ENCODE measurements at places on chromosomes 11 and 22.

GRCh38 chr11:88249706-88250105 is 74.5 kb upstream of the RAB38 start:
- DNase-seq = no peak

GRCh38 chr11:114264381-114264780 is 31.8 kb upstream of the NNMT start:
- DNase-seq = no peak

DNA sequence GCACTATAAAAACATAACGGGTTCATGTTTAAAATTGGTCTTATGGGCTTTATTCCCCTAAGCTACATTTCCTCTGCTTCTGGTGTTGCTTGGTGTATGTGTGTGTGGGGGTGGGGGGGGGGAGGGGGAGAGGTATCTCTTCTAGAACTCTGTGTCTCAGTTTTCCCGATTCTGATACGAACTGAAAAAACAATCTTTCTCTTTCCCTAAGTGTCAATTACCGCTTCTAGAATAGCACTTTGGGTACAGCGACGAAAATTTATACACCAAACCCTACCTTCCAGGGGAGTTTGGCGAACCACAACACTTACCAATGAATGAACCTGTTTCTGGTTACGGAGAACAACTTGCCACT is 636 bp downstream of the NUP160 start:
- no peak for DNase-seq

GRCh38 chr11:103545551-103545950 is 436.3 kb downstream of the DYNC2H1 start:
- no peak for DNase-seq

DNA sequence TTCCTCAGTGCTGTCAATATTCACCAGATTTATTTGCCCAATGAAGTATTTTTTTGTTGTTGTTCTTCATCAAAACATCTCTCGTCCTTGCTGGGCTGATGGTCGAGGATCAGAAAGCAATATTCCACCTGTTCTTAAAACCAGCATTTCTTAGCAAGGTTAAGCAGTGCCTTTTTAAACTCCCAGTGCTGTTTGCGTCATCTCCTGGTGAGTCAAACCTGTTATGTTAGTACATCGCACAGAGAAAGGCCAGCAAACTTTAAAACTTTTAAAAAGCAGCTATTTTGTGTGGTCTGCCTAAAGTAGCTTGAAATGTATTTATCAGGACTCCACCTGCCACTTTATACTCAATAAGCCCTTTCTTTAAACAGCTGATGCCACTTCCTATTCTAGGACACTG is 802.0 kb downstream of the KCNA4 start:
- no peak for DNase-seq

GRCh38 chr11:110272919-110273318 is 23.5 kb downstream of the RDX start:
- DNase-seq = no peak

GRCh38 chr11:15878756-15879155 is 477.6 kb downstream of the SOX6 start:
- no peak for DNase-seq

DNA sequence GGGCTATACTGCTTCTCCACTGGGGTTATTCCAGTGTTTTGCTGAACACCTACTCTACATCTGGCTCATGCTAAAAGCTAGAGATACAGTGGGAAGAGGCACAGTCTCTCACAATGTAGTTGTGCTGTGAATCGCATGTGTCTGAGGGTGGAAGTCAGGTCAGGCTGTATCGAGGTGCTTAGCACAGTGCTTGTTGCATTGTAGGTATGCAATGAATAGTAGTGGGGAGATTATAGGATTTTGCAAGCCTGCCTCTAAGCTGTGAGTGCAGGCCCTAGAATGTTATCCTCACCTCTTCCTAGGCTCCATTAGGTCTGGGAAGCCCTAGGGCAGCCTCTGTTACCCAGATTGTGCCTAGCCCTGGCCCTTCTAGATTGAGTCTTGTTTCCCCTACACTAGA is 37.4 kb downstream of the MYO18B start:
- no peak for DNase-seq

DNA sequence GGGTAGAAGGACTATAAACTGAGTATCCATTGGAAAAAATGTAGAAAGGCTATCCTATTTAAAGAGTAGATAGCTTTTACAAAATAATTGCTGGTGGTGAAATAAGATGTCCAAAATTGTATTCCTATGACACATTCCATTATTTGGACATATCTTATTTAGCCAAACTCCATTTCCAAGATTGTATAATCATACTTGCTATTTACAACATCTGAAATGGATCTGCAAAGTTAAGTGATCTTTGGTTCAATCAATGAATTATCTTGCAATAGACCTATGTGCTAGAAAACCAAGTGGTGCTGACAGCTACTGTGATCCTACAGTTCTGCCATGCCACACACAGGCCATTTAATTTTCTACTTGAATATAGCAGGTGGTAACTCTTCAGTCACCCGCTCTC is 11.0 kb upstream of the BLID start:
- DNase-seq = no peak

GRCh38 chr11:19892876-19893275 is 180.2 kb downstream of the NAV2 start:
- peak; percentile 35 for DNase-seq

- DNase-seq = no peak
Observed at GRCh38 chr11:44979543-44980399, 29.1 kb upstream of the TP53I11 start.

GRCh38 chr22:25347752-25348102 is 128.3 kb downstream of the CRYBB2 start:
- no peak for DNase-seq

DNA sequence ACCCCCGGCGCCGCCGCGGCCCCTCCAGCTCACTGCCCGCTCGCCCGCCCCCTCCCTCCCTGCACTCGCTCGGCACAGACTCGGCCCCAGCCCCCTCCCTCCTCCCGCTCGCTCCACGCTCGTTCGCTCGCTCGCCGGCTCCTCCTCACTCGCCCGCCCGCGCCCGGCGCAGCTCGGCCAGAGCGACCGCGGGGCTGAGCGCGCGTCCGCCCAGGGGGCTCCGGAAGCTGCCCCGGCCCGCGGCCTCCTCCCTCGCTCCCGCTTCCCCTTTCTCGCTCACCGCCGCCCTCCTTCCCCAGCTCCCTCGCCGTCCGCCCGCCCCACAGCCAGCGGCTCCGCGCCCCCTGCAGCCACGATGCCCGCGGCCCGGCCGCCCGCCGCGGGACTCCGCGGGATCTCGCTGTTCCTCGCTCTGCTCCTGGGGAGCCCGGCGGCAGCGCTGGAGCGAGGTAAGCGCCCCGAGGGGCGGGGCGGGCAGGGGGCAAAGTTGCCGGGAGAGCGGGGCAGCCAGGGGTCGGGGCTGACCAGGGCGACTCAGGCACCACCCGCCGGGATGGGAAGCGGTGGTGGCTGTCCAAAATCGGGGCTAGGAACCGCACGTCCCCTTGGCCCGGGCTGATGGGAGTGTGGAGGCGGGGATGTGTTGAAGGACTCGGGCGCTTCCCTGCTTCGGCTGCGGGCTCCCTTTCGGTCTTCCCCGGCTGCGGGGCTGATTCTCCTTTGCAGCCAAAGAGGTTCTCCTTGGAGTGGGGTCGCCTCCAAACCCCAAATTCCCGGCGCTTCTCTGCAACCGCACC is at the start of gene SEZ6L:
Gene SEZ6L, plus strand, starts transcription at position 148 of the 797 bp plus-strand sequence. Its CDS starts 208 bp downstream, at position 356.
- no peak for DNase-seq

DNA sequence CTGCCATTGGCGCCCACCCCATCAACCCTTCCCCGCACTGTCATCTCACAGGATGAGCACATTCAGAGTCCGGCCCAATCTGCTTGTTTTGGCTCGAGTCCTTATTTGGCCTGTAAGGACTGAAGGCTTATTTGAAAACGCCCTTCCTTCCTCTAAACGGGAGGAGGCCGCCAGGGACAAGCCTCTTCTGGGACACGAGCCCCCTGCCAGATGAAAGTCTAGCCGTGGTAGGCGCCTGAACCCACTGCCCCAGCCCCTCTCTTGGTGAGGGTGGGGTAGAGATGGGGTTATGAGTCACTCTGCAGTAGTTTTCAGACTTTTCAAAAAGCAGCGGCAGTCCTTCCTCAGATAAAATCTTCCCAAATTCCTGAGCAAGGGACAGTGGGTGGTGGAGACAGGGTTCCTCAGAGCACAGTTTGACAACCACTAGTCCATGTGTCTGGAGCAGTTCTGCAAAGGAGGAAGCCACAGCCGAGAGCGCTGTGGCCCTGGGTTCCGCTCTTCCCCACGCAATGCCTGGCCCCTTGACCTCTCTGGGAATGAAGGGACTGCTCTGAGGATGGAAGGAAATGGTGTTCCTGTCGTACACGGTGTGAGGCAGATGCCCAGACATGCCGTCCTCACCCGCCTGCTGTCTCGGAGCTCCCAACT is 57.0 kb downstream of the MYH9 start:
- no peak for DNase-seq

GRCh38 chr11:95055283-95055897 is 6.2 kb downstream of the KDM4F start:
- DNase-seq = no peak

DNA sequence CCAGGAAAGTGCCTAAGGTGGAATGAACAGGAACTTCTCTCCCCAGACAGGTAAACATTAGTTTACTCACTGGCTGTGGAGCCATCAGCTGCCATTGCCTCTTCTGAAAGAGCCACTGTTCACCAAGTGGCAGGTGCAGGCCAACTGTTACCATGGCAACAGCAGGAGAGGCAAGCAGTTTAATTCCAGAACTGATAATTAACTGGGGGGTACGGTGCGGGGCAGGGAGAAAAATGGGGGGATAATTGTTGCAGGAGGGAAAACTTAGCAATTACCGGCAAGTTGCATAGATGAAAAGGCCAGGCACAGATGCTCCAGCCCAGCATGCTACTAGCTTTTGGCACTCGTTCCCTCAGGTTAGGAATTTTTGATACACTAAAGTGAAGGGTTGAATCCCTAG is 85.1 kb downstream of the TRIM44 start:
- DNase-seq = no peak

DNA sequence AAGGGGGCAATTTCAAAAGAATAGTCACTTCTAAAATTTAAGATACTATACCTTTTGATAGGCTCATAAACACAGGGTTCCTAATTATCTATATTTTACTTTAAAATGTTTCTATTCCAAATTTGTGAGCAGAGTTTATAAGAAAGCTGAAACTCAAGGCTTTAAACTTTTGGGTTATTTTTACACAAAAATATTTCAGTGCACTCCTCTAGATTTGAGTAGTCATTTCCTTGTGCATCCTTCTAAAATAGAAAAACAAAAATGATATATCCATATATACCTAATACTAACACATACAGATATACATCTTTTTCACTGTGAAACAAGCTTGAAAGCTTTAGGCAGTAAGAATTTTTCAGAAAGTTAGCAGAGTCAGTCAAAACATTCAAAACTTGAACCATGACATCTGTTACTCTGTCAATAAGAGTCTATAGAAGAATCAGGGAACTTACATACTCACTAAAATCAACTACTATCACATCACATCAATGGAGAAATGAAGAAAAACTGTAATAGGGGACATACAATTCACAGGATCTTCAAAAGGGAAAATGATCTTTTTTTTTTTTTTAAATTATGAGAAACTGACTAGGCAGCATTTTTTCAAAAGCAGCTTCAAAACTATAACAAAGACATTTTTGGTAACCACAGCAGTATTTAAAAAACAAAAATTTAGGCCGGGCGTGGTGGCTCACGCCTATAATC is 5.1 kb downstream of the PHF21A start:
- no peak for DNase-seq

- peak; percentile 75 for DNase-seq
Observed at GRCh38 chr11:115321605-115322289, 182.5 kb downstream of the CADM1 start.

- no peak for DNase-seq
Observed at GRCh38 chr11:71501071-71501985, 25.7 kb upstream of the KRTAP5-7 start.

- DNase-seq = no peak
Observed at GRCh38 chr22:48838846-48839730, 988.6 kb downstream of the BRD1 start.

GRCh38 chr22:46297151-46297812 is 612 bp downstream of the GTSE1 start:
- no peak for DNase-seq

- DNase-seq = no peak
Observed at GRCh38 chr11:13160806-13161205, 116.8 kb upstream of the BMAL1 start.

- DNase-seq = no peak
Observed at GRCh38 chr11:9847636-9848035, 183.8 kb downstream of the SWAP70 start.

DNA sequence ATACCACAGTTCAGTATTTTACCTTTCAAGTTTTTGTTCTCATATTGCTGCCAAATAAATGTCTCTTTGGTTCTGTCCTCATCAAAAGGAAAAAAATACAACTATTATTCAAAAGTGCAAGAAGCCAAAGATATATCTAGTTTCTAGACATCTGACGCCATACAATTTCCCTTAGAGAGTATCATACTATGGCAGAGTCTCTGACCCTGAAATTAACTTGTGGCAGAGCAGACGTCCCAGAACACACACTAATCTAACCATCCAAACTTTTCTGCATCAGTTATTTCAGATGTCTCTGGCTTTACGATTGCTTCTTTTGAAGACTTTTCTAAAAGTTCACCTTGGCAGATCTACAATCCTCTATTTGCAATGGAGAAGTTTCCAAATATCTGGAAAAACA is 2.7 kb downstream of the OR51T1 start:
- DNase-seq = no peak

- no peak for DNase-seq
Observed at GRCh38 chr11:100294748-100295147, 392.3 kb upstream of the ARHGAP42 start.

GRCh38 chr11:124746621-124747243 is 5.3 kb downstream of the VSIG2 start:
- no peak for DNase-seq

DNA sequence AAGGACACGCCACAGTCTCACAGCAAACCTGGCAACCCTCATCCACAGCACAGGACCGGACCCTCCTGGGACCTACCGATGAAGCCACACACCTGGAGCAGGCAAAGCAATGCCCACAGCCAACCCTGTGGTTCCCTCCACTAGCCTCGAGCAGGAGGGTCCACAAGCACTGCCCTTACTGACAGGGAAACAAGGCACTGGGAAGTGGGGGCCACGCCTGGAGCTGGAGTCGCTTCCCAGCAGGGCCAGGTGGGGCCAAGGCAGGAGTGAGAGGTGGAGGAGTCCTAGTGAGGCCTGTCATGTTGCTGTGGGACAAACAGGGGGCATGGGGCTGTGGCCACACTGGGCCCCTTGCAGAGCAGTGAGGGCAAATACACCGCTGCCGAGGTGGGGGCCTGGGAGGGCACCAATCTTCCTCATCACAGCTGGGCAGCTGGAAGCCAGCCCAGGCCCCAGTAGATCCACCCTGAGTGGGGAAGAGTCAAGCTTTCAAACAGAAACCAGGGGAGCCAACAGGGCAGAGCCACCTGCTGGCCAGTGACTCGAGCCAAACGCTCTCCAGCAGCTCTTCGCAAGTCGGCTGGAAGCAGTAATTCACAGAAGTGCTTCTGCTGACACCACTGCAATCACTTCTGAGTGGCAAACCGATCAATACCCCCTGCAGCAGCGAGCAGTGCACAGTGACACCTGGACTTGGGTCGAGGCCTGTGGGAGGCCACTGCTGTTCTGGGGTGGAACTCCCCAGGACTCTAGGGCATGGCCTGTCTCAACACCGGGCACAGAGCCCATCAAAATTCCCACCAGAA is 13.7 kb downstream of the SULT4A1 start:
- DNase-seq = no peak
